ENCODE measurements at places on chromosomes 11 and 22.

- no peak for DNase-seq
Measured at GRCh38 chr11:9643751-9644150, 20.1 kb upstream of the SWAP70 start.

- no peak for DNase-seq
Measured at GRCh38 chr22:45968003-45968650, 8.8 kb downstream of the WNT7B start.

- no peak for DNase-seq
Measured at GRCh38 chr11:46290011-46290410, 12.5 kb downstream of the CREB3L1 start.

DNA sequence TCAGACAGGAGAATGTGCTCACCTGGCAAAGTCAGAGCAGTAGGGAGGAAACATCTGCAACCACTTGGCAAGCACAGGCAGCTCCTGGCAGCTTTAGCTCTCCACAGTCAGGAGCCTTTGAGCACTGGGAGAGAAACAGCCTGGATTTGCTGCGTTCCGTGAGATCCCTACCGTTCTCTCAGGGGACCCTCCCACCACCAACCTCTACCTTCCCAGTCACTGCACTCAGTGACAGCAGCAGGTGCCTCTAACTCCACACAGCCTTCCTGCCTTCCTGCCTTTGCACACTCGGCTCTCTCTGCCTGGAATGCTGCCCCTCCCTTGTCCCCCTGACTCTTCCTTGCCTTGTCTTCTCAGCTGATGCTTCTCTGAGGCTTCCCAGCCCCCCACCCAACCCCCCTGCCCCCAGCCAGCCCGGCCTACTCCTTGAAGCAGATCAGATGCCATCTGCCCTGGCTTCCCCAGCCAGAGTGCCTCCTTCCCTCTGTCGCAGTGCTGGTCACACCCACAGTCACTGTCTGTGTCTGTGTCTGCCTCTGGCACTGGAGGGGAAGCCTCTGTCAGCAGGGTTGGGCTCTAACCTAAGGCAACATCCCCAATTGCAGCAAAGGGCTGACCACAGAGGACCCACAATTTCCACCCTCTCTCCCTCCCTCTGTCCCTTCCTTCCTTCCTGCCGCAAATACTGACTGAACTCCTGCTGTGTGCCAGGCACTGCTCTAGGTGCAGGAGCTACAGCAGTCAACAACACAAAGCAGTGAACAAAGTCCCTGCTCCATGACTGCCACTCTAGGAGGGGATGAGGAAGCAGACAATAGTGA is 14.9 kb upstream of the TSKU start:
- DNase-seq: no peak

DNA sequence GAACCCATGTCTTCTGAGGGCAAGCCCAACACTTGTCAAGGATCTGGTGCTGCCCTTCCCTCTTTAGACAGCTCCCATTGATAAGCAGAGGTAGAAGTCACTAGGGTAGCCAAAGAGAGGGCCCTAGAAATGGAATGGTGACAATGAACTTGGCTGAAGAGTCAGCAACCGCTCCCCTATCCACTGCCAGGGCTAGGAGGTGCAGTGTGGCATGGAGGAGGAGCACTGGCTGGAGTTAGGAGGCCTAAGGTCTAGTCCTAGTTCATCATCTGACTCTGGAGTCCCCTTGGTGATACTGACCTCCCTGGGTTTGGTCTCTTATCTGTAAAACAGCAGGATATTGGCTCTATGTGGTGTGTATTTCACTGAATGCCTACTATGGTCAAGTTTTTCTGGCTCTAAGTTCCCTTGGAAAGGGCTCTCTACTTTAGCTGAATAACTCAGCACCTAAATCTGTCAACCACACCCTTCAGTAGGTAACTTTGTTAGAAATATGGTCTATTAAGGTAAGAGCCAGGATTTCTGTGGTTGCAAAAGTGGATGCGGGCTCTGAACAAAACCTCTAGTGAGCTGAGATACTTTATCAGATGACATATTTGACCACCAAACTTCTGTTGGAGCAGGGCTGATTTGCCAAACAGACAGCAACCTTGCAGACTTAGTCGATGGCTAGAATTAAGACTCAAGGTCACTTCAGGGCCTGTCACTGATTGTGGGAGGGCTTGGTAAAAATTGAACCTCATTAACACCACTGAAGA is 10.5 kb downstream of the TIMP3 start:
- no peak for DNase-seq

- DNase-seq: no peak
Measured at GRCh38 chr11:7931168-7931567, at the start of gene OR10A6. Gene OR10A6 (minus strand): TSS chr11:7931268. CDS start chr11:7928662, 2,606 bp downstream.

- DNase-seq: no peak
Measured at GRCh38 chr11:64314146-64314804, 3.1 kb downstream of the TRMT112 start.

- no peak for DNase-seq
Measured at GRCh38 chr22:22939588-22940368, 52.2 kb downstream of the IGLL5 start.

GRCh38 chr11:16933756-16934603 is 80.2 kb downstream of the PLEKHA7 start:
- DNase-seq: no peak

GRCh38 chr11:121035169-121035755 is 11.4 kb downstream of the TBCEL start:
- DNase-seq: no peak

DNA sequence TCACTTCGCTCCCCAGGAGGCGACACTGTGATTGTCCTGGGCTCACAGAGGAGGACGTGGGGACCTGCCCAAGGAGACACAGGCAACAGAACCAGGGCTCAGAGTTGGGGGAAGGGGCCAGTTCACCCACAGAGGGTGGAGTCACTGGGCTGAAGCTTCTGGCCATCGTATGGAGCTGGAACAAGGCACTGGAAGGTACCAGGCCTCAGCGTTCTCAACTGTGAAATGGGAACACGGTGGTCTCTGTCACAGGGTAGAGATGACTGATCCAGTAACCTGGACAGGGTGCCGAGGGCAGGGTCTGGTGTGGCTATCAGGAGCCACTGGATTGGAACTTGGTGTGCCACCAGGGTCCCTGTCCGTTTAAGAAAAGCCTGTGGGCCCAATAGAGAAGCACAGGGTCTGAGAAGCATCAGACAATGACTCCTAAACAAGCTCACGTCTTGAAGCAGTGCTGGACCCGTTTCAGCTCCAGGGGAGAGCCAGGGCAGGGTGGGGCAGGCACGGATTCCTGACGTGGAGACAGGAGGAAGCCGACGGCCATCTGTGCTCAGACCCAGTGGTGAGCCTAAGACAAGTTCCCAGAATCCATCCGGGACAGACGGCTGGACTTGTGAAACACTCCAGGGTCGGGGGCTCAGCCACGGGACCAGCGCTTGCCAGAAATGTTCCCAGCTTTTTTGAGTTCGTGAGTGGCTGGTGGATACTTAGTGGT is 25.0 kb upstream of the KCNQ1OT1 start:
- no peak for DNase-seq

GRCh38 chr11:235180-235579 is 962 bp downstream of the SIRT3 start:
- no peak for DNase-seq

- no peak for DNase-seq
Measured at GRCh38 chr11:95764267-95764898, 25.2 kb downstream of the FAM76B start.

GRCh38 chr11:21446939-21447590 is 745.8 kb upstream of the ANO5 start:
- no peak for DNase-seq

- peak; percentile 46 for DNase-seq
Measured at GRCh38 chr11:133134314-133135173, 397.8 kb downstream of the OPCML start.

GRCh38 chr11:60931917-60932316 is 7.7 kb downstream of the TMEM132A start:
- DNase-seq: no peak

GRCh38 chr11:25970726-25971508 is 361.0 kb upstream of the ANO3 start:
- no peak for DNase-seq

GRCh38 chr11:44731685-44732430 is 5.1 kb downstream of the TSPAN18 start:
- DNase-seq: no peak

- no peak for DNase-seq
Measured at GRCh38 chr11:116334596-116334995, 438.2 kb downstream of the BUD13 start.

DNA sequence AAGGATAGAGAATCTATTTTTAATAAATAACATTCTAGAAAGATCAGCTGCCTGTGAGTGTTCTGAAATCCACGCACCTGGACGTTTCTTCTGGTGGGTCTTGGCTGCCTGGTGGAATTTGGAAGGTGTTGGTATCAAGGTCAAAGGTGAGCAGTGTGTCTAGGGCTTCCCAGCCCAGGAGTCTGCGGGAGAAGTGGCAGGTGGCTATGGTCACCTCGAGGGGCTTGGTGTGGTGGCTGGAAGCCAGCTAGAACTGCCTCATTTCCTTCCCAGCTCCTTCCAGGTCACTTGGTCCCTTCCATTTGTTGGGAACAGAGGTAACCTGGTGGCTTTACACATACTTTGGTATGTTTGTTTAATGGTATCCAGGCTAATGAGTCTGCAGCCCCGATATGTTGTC is 41.4 kb downstream of the NAT10 start:
- DNase-seq: no peak

- peak; percentile 46 for DNase-seq
Measured at GRCh38 chr22:37904572-37905533, 1.2 kb upstream of the MICALL1 start.

- DNase-seq: no peak
Measured at GRCh38 chr11:295351-296170, 3.8 kb downstream of the IFITM5 start.

DNA sequence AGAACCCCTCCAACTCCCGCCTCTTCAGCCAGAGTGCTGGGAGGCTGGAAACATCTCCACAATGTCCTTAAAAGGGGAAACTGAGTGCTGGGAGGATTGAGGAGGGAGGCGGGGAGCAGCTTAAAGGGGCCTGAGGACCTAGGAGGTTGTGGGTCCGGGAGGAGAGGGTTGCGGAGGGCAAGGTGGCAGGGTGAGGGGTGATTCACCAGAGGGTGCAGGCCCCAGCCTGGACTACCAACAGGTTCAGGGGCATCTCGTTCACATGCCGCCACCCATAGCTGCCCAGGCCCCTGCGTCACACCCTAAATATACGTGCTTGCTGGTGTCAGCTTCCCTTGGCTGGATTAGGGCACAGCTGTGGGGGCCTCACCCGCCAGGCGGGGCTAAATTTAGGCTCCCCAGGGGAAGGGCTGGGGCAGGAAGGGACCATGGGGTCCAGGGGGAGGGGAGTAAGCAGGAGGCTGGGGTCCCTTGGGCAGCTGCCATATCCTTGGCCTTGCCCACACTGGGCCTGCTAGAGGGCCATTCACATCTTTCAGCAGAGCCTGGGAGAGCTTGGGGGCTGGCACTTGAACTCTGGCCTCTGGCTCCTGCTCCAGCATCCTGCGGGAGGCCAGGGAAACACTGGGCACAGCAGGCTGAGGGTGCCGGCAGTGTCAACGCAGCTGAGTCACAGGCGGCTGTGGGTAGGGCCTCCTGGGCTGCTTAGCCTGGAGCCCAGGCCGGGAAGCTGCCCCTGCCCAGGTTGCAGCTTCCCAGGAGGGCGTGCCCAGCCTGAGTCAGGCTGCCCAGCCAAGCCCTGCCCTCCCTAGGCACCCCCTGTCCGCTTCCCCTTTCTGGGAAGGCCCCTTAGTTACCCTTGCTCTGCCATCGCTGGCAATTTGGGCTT is 1.3 kb downstream of the EHBP1L1 start:
- DNase-seq: peak; percentile 46

DNA sequence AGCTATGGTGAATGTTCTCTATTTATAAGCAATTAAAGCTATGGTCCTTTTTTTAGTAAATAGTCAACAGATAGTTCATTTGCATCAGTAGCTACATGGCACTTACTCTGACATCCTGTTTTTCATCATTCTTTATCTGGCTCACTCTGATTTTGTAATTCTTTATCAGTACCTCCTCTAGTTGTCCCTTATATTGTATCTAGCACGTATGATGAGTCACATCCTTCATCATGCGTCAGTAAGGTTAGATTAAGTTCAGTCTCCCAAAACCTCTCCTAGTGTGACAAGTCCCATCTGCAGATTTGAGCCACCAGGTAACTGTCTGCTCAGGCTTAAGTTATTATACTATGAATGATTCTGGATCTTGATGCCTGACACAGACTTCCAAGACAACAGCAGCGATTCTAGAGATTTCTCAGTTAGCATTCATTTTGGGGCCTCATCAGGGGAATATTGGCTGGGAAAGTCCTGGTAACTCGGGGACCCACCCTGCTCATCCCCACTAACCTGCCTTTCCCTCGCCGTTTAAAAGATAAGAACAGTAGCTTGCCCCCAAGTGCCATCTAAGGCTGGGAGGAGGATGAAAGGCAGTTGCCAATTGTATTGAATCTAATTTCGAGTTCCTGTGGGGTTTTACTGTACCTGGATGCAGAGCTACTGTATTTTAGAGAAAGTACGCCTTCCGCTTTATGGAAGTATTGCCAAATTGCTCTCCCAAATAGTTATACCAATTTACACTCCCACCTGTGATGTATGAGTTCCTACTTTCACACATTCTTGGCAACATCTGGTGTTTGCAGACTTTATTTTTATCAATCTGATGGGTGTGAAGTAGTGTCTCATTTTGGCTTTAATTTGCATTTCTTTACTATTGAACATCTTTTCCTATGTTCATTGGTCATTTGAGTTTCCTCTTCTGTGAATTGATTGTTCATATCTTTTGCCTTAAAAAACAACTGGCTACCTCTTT is 55.9 kb downstream of the ZC3H12C start:
- no peak for DNase-seq

DNA sequence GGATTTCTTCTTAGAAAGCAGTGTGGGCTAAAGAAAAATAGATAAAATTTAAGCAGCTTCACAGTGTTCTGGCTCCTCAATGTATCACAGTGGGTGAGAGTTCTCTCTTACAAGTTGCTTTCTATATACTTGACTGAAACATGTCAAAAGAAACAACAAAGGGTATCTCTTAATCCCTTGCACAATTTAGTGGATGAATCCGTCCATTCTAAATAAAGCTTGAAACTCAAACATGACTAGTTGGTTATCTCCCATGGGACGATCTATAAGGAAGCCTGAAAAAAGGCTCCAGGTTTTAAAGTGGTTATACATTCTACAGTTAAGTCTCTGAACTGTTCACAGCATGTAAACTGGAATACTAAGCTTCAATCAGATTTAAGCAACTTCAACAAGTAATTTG is 993.1 kb upstream of the CNTN5 start:
- no peak for DNase-seq

- DNase-seq: no peak
Measured at GRCh38 chr11:8149726-8150125, 19.1 kb downstream of the RIC3 start.

DNA sequence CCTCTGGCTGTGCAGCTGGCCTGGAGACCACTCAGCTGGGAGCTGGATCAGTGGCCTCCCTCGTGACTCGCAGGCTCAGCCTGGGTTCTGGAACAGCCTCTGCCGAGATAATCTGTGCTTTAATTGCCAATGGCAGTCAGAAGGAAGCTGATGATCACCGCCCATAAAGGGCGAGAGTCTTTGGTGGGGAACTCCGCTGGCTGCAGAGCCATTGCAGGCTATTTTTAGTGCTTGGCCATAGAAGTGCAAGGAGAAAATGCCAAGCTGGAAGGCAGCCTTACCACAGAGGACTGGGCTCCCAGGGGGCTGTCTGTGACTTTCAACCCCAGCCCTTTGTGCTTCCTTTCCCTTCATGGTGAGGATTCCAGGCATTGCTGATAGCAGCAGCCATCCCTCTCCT is 62.2 kb upstream of the TENM4 start:
- DNase-seq: no peak

Measured in stimulated activated CD4-positive, alpha-beta T cell treated with anti-CD3 and anti-CD28 coated beads, Interleukin-1b, Interleukin-23, amount 100 ng/mL, for 48 hours (primary cell).